ENCODE measurements at places on chromosomes 16 and 17. TPM values are rescaled to one million over a fixed set of nuclear protein-coding genes. Genes with fewer than 3 reads are reported as not detected.
A peak's percentile ranks its signal among the peaks of the same experiment; 100 is the strongest.

SDR42E2 gene
- 0.09 TPM for total RNA-seq

DNA sequence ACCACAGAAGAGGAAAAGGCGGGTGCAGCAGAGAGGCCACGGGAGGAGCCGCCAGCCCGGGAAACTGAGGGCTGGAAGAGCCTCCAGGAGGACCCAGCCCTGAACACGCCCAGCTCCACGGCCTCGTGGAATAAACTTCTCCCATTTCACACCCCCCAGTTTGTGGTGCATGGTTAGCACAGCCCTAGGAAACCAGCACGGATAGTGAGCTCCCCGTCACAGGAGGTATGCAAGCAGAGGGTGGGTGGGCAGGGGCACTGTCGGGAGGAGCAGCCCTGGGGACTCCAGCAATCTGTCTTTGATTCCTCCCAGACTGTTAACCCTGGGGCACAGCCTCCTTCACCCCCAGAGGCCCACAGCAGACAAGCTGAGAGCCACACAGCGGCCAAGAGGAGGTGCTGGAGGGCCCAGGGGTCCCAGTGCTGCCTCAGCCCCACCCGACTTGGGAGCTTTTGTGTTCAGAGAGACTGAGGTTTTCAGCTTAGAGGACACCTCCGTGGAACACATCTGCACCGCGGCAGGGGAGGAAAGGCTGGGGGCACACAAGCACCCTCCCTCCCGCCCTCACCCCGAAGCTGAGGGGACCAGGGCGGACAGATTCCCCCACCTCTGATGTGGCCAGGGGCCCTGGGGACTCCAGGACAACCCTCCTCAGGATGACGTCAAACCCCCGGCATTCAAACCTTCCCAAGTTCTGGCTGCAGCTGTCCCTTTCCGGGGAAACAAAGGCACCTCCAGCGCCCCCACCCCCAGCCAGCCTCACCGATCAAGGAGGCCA is 1.7 kb upstream of the IL17C start:
- DNase-seq: no peak

- no peak for DNase-seq
Measured at GRCh38 chr16:67215706-67216105, 11.2 kb upstream of the TMEM208 start.

DNA sequence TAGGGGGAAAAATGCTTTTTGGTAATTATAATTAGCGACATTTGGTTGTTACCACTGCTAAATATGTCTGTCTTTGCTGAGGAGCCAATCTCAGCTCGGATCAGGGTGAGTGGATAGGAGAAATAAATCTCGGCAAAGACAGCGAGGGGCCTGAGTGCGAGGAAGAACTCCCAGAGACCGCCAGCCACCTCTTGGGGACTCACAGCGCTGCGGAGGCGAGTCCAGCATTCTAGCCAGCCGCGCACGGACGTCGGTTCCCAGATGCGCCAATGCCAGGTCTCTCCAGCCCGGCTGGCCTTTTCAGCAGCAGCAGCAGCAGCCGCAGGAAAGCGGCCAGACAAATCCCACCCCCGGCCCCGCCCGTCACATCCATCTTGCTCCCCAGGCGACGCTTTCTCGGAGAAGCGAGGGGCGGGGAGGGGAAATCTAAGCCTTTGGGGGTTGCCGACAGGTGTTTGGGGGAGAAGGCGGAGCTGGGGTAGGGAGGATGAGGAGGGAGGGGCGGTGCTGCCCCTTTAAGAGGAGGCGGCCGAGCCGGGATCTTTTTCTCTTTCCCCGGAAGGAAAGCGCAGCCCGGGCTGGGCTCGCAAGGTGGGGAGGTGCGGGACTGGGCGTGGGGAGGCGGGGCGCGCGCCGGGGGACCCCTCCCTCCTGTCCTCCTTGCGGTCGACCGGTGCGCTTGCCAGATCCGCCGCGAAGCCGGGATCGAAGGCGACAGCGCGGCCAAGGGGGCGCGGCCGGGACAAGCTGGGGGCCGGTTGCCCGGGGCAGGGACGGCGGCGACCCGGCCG is at the start of gene ITGA3:
ITGA3 (plus strand) TSS at position 685 of the 791 bp plus-strand sequence. CDS start 330 bp downstream, outside the sequence.
- DNase-seq: peak; percentile 56

CASKIN1 gene
- total RNA-seq: 1.0 TPM

DNA sequence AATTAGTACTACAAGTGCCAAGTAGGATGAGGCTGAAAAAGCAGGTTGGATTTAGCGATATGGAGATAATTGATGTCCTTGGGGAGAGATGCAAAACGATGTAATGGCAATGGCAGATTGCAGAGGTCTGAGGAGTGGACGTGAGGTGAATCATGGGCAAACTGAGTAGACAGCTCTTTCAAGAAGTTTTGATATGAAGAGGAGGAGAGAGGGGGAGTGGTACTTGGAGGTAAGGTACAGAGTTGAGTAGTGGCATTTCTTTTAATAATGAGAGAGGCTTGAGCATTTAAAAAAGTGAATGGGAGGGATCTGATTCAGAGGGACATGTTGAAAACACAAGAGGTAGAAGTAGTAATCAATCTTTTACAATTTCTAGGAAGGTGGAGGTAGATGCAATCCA is 17.7 kb upstream of the VPS4A start:
- DNase-seq: no peak

DNA sequence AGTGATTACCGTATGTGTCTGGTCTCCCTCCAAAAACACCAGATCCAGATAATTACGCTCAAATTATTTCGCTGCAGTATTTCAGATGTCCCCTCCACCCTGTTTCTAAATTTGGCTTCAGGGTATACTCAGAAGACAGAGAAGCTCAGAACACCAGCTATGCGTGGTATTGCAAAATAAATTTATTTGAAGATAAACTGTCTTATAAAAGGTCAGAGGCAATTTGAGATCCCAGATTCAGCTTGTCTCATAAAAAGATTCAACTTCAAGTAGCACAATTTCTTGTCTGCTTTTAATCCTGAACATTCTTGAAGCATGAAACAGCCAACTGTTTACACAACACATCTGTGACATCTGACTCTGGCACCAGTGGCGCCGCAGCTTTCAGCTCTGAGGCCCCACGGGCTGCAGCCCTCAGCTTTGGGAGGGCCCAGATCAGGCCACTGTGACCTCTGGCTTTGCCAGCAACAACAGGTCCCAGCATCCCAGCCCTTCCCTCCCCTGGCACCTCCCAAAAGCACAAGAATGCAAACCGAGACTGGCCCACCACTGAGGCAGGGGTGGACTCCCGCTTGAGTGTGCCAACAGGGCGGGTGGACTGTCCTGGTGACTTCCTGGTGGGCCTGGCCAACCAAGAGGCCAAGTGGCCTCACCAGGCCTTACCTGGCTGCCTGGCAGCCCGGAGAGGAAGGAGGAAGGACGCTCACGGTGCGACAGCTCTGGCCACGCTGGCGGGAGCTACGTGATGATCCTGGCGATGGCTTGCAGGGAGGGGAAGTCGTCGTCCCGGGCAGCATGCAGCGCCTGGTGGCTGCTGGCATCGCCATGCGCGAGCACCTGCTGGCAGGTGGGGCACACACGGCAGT is 8.0 kb downstream of the SYNGR3 start:
- DNase-seq: no peak

CA7 gene
- total RNA-seq: 0.59 TPM

DNA sequence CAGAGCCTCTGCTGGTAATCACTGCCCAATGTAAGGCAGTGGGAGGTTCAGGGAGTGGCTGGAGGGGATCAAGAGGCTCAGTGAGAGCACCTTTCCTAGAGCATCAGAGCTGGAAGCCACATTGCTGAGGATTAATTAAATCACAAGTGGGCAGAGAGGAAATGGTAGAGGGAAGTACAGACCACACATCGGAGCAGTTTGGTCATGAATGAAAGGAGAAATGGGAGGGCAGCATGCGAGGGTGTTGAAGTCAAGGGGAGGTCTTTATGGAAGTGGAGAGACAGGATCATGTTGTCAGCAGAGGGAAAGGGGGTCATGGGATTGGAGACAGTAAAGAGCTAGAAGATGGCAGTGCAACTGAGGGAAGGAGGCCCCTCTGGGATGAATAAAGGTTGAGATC is 2.3 kb downstream of the CCL17 start:
- DNase-seq: no peak

- DNase-seq: no peak
Measured at GRCh38 chr17:42087042-42087701, 11.1 kb downstream of the ZNF385C start.

TP53TG3C gene
- not detected for total RNA-seq

DNA sequence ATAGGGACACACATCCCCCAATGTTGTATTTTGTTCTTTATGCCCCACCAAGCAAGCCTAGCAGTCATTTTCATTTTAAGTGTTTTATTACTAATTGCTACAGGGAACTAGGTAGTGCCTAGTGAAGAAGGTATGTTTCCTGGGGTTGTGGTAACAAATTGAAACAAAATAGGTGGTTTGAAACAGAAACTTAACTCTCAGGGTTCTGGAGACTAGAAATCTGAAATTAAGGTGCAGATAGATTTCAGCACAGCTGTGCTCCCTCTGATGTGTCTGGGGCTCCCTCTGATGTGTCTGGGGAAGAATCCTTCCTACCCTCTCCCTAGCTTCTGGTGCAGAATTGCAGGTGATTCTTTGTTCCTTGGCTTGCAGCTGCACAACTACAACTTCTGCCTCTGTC is 390.1 kb downstream of the ZFHX3 start:
- DNase-seq: no peak

SNN gene
- total RNA-seq: 8.6 TPM

TBC1D3C gene
- not detected for total RNA-seq

- DNase-seq: peak; percentile 50
Measured at GRCh38 chr17:45160447-45161287, 1.0 kb upstream of the HEXIM2 start.

- DNase-seq: peak; percentile 65
Measured at GRCh38 chr16:84726079-84726668, 26.4 kb downstream of the USP10 start.

DNA sequence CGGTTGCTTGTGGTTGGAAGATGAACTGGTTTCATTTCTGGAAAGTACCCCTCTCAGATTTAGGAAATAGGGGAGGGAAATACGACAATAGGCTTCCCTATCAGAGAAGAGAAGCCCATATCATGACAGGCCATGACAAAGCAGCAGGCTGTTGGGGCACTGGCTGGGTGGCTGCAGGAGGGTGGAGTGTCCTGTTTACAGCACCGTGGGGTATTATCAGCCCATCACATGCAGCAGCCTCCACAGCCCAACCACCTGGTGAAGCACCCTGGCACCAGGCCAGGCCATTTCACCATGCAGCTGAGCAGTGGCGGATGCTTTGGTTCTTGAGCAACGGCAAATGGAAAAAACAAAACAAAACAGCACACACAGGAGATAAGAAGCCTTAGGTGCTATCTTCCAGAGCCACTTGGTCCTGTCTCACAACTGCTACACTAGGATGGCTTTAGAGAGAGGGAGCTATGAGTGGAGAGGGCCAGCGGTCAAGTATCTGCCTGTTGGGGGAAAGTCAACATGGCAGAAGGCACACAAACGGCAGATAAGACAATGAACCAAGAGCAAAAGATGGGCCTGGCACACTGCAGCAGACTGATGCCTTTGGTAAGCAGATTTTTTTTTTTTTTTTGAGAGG is 24.2 kb downstream of the FAM117A start:
- peak; percentile 89 for DNase-seq

- no peak for DNase-seq
Measured at GRCh38 chr16:49822649-49823370, 33.1 kb downstream of the ZNF423 start.

DNA sequence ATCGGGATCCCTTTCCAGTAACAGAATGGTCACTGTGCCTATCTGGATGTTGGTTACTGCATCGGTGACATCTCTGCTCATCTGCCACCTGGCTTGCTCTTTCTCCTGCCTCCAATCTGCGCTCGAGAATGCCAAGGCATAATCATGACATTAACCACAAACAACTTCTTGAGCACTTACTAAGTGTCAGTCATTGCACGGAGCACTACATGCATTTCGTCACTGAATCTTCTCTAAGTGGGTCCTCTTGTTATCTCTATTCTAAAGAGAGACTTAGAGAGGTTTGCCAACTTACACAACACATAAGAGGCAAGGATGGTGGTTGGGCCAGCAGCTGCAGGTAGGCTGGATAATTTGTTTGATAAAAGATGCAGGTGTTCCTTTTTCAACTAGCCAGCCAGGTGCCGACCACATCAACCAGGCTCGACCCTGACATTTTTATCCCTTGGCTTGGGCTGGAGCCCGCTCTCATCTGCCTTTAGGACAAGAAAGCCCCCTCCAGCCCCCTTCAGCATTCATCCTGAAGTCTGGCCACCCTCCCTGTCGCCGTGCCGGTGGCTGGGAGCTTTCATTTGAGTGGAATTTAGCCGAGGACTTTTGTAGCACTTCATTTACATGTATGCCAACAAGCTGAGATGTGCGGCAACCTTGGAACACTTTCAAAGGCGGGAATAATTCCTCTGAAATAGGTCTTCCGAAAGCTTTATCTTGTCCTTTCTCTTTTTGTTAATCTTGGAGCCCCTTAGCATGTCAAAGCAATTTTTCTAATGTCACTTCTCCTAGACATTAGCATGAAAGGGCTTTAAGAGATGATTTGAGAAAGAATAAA is 89.3 kb upstream of the NKD1 start:
- DNase-seq: no peak

LDAF1 gene
- total RNA-seq: 10.4 TPM

DNA sequence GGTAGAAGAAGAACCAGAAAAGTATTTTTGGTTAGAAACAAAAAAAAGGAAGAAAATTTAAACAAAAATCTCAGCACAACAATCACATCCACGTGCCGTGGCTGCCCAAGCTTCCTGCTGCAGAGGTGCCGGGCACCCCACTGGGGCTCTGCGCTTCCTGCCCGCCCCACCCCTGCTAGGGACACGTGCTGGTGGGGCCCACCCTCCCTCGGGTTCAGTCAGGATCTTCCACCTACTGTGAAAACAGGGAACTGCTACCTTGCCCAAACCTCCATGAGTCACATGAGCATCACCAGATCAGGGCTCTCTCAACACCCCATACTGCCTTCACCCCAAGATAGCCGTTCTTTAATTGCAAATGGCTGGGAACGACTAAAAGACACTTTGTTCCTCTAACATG is 24.4 kb upstream of the CYTH1 start:
- DNase-seq: no peak

NPEPPS gene
- 125 TPM for total RNA-seq

TPSB2 gene
- not detected for total RNA-seq

DNA sequence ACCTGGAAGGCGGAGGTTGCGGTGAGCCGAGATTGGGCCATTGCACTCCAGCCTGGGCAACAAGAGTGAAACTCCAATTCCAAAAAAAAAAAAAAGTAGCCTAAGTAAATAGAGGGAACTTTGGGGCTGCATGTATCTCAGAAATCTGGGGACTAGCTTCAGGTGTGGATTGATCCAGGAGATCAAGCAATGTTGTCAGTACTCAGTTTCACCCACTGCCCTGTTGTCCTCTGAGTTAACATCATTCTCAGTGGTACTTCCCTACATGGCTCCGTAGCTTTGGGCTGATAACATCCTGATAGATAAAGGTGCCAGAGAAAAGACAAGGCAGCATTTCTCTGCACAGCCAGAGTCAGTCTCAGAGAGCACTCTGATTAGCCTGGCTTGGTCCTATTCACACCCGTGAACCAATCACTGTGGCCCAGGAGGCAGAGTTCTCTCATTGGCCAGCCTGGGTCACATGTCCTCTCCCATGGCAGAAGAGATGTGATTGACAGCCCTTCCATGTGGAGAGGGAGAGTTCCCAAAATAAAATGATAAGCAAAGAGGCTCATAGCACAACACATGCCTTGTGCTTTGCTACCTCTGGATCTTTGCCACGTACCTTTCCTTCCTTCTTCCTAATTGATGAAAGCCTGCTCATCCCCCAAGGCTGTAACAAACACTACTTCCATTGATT is 99.6 kb downstream of the ABCC1 start:
- DNase-seq: no peak
